ENCODE measurements at places on chromosomes 3 and 15.

- DNase-seq = no peak
Measured at GRCh38 chr3:105222568-105223093, 144.1 kb upstream of the ALCAM start.

GRCh38 chr15:69172847-69173246, 12.4 kb downstream of the GLCE start:
- DNase-seq = no peak

DNA sequence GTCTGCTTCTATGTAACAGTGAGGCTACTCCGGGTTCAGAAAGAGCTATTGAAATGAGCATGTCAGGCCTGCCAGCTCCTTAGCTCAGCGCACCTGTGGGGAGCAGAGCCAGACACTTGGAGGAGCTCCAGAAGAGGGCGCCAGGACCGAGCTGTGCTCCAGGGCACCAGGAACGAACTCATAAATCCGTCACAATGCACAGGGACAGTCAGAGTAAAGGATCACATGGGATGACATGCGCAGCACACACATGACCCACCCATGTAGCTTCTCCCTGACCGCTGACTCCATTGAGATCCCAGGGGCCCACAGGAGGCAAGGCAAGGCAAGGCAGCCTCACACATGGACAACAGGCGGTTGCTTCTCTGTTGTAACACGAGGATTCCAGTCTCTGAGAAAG, 26.0 kb upstream of the GNB5 start:
- no peak for DNase-seq

DNA sequence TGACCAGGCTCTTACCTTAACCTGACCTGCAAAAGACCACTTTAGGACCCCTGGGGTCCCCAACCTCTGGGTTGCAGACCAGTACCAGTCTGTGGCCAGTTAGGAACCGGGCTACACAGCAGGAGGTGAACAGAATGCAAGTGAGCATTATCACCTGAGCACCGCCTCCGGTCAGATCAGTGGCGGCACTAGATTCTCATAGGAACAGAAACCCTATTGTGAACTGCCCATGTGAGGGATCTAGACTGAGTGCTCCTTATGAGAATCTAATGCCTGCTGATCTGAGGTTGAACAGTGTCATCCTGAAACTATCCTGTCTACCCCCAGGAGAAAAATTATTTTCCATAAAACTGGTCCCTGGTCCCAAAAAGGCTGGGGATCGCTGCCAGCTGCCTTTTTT, 20.3 kb downstream of the CHP1 start:
- DNase-seq = no peak

- no peak for DNase-seq
Measured at GRCh38 chr3:130915567-130916292, 21.8 kb downstream of the ATP2C1 start.

DNA sequence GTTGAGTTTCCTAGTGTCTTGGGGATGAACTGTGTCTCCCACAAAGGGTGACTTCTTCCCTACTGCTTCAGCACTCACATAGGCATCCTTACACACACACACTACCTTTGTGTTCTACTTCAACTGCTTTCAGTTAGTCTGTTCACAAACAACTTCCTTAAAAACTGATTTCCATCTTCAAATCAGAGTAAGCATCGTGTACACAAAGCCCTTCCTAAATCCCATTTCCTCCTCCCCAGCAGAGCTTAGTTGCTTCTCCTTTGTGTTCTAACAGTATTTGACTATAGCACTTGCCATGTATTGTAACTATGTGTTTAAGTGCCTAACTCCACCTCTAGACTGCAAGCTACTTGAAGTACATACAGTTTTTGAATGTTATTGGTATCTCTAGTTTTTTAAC, 71.7 kb downstream of the TNIK start:
- no peak for DNase-seq

DNA sequence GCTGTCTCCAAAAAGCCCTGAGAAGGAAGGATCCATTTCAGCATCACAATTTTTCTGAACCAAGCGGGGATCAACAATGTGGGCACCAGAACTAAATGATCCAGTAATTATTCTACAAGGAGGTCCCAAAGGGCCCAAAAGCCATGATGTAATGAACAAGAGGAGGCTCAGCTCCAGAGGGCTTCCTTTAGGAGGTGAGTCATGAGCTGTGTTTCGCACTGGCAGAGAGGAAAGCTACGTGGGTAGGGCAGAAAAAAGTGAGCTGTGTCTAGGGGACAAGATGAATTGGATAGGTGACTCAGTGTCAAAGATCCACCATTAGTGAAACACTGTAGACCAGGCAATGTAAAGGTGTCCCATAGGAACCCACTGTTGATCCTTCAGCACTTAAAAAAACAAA, 113.4 kb downstream of the RORA start:
- DNase-seq = no peak

GRCh38 chr3:138348754-138349739, 668 bp downstream of the MRAS start:
- DNase-seq = no peak

DNA sequence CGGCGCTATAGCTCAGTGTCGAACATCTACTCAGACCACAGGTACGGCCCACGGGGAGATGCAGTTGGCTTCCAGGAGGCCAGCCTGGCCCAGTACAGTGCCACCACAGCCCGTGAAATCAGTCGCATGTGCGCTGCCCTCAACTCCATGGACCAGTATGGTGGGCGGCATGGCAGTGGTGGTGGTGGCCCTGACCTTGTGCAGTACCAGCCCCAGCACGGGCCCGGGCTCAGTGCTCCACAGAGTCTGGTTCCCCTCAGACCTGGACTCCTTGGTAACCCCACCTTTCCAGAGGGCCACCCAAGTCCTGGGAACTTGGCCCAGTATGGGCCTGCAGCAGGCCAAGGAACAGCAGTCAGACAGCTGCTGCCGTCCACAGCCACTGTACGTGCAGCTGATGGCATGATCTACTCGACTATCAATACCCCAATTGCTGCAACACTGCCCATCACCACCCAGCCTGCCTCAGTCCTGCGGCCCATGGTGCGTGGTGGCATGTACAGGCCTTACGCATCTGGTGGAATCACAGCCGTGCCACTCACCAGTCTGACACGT, 18.3 kb upstream of the APEH start:
- no peak for DNase-seq

DNA sequence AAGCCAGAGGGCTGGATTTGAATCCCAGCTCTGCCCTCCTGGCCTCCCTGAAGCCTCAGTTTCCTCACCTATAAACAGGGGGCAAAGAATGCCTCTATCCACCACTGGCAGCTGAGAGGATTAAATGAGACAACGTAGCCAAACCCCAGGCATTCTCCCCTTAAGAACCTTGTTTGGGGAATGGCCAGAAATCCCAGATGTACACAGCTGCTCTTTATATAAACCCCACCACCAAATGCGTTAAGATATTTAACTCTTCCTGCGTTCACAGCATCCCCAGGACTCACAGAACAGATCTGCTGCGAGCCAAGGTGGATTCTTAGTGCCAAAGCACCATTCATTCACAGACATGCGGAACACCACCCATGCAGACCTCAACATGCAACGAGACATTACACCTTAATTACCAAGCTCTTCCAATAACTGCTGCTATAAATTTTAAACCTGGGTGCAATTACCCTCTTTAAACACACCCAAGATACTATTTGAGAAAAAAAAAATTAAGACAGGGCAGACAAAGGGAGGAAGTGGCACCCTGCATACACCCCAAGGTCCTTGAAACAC, 5.2 kb downstream of the TLE3 start:
- DNase-seq = no peak

DNA sequence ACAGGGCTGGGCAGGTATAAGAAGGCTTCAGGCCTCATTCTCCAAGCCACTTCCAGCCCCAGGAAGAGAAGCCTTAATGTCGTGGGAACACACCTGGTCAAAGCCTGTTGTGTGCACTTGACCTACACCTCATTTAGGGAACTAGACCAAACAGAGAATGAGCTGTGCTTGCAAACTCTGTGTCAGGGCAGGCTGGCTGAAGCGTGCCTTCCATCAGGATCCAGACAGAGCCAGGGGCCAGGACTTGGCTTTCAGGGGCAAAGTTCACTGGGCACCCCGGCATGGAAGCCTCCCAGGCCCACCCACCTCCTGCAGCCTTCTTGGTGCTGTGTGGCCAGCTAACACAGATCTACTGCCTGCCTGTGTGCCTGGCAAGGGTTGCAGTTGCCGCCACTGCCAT, 11.5 kb downstream of the RBPMS2 start:
- DNase-seq = no peak

- no peak for DNase-seq
Measured at GRCh38 chr3:30188713-30189112, 417.7 kb upstream of the TGFBR2 start.

GRCh38 chr3:61986473-61986872, 386.9 kb downstream of the FEZF2 start:
- DNase-seq = no peak

DNA sequence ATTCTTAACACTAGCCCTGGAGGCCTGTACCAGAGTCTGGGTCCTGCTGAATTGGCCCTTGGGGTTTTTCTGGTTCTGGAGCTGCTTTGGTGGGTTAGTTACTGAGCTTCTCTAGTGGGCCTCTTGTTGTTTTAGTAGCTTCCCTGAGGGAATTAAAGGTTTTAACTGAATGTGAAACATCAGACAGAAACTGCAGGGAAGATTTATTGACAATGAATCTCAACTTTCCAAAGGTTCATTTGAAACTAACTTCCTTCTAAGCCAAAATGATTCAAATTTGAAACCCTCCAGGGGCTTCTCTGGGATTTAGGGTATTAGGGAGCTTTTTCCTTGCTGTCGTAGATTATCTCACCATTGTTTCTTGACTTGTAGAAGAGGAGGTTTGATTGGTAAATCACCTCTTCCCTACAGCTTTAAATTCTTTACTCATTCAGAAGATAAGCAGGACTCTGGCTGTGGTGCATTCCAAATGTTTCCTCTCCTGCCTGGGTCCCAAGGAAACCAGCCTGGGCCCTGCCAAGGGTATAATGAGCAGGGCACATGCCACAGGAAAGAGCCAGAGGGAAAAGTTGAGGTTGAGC, 71.0 kb downstream of the TP63 start:
- DNase-seq = no peak

DNA sequence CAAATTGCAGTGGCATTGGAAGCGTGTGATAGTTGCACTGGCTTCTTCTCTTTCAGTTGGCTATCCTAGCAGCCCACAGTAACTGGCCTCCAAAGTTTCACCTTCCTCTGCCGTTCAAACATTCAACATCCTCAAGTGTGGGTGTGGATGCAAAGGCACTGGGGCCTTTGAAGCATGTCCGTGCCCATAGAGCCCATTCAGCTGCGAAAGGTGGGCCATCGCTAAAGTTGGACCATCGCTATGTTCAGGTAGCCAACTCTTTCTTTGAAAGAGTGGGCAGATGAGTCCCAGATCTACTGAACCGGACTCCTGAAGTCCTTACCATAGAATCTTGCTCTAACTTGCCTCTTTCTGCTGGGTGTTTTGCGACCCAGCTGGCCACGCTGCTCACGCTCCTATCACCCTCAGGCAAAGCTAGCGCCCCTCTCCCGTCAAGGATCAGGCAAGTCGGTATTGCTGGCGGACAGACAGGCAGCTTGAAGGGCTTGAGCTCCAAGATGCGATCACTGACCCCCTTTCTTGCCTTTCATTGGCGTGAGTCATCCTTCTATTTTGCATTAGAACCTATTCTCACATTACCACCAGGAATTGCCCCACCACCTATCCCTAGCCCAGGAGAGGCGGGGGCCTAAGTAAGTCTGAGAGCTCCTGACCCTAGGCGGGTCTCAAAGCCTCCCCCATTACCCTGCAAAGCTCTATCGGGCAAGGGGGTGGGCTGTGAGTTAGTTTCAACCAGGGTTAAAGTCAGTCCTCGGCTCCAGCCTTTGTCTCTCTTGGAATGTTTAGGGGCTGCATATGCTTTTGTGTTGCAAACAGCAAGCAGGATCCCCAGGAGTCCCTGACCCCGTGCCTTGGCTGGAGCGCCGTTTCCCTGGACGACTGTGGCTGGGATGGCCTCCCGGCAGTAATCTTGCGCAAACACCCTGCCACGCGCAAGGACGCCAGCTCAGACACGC, 28.7 kb downstream of the ZIC4 start:
- no peak for DNase-seq

GRCh38 chr3:69684309-69684961, 54.8 kb upstream of the MITF start:
- no peak for DNase-seq

DNA sequence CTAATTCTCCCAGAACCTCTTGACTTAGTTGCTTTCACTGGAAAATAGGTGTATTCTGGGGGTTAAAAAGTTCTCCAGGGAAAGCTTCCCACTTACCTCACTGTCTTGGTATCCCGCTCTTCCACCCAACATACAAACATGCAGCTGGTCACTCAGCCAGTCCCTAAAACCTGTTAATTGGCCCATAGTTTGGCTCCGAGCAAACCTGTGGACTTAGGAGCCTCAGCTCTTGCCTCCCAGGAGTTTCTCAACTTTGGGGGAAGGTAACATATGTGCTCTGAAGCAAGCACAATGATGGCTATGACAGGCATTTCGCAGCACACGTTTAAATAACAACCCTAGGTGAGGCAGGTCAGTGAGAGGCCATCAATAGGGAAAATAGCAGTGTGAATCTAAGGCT, 25.8 kb upstream of the LRRFIP2 start:
- no peak for DNase-seq

DNA sequence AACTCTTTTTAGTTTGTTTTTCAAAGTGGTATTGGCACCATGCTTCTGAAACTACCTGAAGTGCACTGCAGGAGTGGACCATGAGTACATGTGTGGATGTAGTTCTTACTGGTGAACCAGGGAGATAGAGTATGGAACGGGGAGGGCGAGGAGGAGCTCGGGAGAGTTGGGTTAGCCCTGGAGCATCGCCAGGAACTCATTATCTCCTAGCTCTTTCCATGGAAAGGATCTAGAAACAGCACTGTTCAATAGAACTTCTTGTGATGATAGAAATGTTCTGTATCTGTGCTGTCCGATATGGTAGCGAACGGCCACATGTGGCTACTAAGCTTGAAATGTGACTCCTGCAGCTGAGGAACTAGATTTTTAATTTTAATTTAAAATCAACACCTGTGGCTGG, 47.3 kb downstream of the VGLL4 start:
- no peak for DNase-seq

DNA sequence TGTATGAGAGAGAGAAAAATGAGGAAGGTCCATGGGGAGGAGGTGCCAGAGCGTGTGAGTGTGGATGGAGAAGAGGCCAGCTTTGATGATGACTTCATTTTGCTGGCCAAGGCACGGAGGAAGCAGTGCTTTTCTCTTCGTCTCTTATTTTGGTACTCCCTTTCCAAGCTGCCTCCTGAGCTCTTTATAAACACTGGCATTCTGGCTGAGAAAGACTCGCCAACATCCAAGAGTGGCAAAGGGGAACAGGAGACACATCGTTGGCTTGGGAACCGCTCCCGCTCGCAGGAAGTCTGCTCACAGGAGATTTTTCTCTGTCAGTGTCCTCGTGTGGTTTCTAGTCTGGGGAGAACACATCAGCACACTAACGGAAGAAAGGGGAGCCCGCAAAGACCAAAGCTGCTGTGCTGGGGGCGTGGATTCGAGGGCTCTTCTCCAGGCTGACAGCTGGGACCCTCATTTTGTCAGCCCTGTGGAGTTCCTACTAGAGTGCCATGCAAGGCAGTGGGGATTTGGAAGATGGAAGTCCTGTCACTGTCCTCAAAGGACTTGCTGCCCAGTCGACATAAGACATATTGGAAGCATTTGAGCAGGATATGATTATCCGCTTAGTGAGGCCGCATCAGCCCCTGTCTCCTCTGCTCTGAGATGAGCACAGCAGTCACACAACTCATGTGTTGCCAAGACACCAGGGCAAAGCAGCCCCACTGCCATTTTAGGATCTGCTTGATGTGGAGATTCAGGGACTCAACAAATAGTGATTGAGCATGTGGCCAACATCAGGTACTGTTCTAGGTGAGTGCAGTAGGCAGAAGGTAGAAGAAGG, 8.0 kb upstream of the SEMA4B start:
- no peak for DNase-seq

Measured in T-helper 2 cell treated with Interferon-gamma antibody and Interleukin-4, amounts not matched to agents 5 μg/mL and 100 μg/mL, for 36 hours (primary cell).